ENCODE measurements at places on chromosomes 3 and 15.

GRCh38 chr3:46670891-46671427 lies 22.5 kb downstream of the ALS2CL start:
- DNase-seq: no peak

- DNase-seq: no peak
Measured at GRCh38 chr3:14877469-14877868, 58.7 kb downstream of the FGD5 start.

GRCh38 chr15:57867970-57868798 lies 161.7 kb downstream of the POLR2M start:
- DNase-seq: no peak

GRCh38 chr15:73866881-73867410 lies 6.4 kb upstream of the TBC1D21 start:
- DNase-seq: no peak

- DNase-seq: no peak
Measured at GRCh38 chr3:114128826-114129225, 50.0 kb downstream of the DRD3 start.

DNA sequence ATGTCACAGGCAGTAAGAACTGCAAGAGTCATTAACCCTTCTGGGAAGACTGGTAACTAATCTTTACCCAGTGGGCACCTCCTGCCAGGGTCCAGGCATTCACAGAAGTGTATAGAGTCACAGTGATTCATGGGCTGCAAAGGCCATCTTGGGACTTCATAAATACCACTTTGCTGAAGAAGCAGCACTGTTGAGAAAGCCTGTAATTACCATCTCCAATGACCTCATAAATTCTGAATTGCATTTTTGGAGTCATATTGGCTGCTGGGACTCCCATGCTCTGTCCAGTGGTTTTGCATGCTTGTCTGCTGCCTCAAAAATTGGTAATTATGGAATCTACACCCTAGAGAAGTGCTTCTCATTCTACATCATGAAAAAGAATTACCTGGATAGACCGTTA lies 837.2 kb downstream of the NTRK3 start:
- DNase-seq: no peak

DNA sequence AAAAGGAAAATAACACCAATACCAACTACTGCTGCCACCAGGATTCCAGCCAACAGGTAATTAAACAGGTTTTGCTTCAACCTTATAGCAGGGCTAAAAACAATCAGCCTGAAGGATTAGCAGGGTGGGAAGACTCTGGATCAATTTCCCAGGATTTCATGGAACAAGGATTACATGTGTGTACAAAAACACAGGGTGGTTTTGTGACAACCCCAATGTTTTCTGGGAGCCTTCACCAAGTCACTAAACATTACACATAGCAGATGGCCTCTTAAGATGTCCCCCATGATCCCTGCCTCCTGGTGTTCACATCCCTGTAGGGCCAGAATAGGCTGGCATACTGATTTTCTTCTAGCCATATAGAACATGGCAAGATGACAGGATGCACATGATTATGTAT lies 42.8 kb upstream of the ARHGEF3 start:
- DNase-seq: no peak

DNA sequence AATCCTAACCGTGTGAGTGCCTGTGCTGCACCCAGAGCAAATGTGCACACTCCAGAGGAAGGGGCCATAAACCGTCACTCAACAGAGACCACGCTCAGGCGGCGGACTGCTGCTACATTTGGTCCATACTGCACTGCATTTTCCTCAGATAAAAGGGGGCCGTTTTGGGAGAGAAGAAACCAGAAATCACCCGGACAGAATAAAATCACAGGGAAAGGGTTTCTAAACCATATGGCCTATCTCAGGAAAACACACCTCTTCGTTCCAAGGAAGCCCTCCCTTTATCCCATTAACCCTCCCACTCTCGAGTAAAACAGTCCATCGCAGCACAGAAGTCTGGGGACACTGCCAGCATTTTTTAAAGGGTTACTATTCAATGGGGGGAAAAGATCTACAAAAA lies 7.6 kb downstream of the IL17RD start:
- no peak for DNase-seq

GRCh38 chr3:23691357-23691895 lies 114.3 kb upstream of the UBE2E1 start:
- no peak for DNase-seq

GRCh38 chr3:13598926-13599886 lies 50.3 kb downstream of the FBLN2 start:
- DNase-seq: no peak

GRCh38 chr15:80832686-80833085 lies 53.5 kb downstream of the CEMIP start:
- no peak for DNase-seq

GRCh38 chr3:70383360-70383831 lies 71.0 kb upstream of the MDFIC2 start:
- DNase-seq: no peak

DNA sequence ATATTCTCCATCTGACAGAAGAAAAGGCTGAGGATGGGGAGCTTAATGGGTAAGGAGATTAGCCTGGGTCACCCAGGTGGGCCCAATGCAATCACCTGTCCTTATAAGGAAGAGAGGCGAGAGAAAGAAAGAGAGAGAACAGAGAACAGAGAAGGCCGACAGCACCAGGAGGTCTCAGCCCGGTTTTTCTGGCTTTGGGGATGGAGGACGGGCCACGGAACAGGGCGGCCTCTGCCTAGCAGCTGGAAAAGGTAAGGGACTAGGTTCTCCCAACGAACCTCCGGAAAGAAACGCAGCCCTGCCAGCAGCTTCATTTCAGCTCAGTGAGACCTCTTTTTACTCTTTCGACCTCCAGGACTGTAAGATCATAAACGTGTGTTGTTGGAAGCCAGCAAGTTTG lies 196.0 kb upstream of the LYSMD4 start:
- DNase-seq: no peak

- peak; percentile 61 for DNase-seq
Measured at GRCh38 chr3:120417272-120417911, 33.4 kb downstream of the FSTL1 start.

DNA sequence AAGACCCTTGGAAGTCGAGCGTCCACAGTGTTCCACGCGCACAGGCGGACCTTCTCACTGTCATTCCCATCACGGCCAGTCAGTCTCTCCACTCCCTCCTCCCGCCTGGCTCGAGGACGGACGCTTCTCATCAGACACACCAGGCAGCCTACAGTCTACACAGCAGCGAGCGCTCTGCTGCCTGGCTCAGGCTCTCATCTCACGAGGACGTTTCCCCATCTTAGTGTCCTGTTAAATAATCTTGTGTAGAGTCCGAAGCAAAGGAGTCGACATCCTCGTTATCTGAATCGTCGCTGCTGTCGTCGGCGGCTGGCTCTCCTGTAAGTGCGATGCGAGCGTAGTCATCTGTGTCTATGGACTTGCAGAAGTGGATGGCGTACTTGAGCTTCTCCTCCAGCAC lies 12.4 kb upstream of the OCA2 start:
- DNase-seq: no peak

- DNase-seq: no peak
Measured at GRCh38 chr3:30141927-30142326, 464.5 kb upstream of the TGFBR2 start.

GRCh38 chr3:122298239-122298638 lies 26.8 kb upstream of the CSTA start:
- no peak for DNase-seq

GRCh38 chr15:62809968-62810260 lies 232.6 kb upstream of the TPM1 start:
- DNase-seq: no peak

DNA sequence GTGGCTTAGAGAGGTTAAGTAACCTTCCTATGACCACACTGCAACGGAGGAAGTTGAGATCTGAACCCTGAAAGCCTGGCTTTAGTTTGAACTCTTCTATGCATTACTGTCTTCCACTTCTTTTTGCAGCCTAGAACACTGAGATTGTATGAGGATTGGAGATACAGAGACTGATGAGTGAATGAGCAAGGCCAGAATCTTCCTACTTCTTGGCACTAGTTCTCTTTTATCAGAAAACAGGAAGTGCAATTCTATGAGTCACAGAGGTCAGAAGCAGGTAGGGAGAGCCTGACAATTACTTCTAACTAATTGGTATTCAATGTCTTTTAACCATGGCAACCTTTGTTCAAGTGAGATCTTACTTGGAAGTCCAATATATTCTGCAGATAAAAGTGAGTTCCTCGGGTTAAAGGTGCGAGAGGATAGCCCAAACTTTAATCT lies 219.0 kb downstream of the SHQ1 start:
- no peak for DNase-seq

DNA sequence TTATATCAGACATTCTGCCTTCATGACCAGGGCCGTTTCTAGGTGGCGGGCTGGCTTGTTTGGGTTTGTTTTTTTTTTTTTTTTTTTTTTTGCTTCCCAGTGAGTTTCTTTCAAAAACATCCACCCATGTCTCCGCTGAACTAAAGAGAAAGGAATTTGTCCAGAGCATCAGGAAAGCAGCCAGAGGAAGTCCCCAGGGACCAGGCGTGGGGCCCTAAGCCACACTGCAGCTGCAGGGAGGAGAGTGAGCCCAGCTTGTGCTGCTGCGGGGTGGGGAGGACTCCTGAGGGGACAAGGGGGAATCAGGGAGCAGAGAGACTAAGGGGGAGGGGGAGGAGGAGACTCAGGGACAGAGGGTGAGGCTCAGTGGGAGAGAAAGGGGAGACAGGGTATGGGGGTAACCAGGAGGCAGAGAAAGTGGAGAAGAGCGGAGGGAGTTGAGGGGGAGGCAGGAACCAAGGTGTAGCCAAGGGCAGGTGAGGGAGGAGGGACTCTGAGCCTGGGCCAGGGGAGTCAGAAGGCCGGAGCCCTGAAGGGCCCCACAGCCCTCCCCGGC lies 49.5 kb downstream of the CYP11A1 start:
- no peak for DNase-seq

DNA sequence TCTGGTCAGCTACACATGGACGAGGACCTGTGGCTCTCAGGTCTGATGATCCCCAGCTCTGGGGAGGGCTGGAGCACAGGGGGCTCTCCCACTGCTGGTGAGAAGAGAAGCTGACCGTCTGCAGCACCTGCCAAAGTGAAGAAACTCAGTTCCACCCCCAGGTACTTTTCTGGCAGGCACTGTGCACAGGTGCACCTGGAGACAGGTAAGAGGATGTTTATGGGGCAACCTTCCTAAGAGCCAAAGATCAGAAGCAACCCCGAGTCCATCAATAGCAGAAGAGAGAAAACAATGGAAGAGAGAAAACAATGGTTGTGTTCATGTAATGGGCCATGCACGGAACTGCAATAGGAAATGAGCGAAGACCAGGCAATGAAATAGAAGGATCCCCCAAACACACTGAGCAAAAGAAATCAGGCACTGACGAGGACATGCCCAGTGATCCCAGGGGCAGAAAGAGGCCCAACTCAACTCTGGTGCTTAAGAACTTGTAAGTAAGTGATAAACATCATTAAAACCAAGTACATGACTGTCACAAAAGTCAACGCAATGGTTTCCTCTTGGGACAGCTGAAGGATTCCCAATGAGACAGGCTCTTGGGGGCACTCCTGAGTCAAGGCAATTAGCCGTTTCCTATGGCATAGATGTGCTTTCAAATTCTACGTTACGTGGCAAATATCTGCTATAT lies 95.0 kb upstream of the ALDH1A3 start:
- DNase-seq: no peak

Data from activated B cell treated with CpG ODN at 0.5 μM for 24 hours (primary cell).